ENCODE measurements at places on chromosomes 5 and 9.

- no peak for DNase-seq
Observed at GRCh38 chr5:178383919-178384815, 151.6 kb upstream of the PHYKPL start.

DNA sequence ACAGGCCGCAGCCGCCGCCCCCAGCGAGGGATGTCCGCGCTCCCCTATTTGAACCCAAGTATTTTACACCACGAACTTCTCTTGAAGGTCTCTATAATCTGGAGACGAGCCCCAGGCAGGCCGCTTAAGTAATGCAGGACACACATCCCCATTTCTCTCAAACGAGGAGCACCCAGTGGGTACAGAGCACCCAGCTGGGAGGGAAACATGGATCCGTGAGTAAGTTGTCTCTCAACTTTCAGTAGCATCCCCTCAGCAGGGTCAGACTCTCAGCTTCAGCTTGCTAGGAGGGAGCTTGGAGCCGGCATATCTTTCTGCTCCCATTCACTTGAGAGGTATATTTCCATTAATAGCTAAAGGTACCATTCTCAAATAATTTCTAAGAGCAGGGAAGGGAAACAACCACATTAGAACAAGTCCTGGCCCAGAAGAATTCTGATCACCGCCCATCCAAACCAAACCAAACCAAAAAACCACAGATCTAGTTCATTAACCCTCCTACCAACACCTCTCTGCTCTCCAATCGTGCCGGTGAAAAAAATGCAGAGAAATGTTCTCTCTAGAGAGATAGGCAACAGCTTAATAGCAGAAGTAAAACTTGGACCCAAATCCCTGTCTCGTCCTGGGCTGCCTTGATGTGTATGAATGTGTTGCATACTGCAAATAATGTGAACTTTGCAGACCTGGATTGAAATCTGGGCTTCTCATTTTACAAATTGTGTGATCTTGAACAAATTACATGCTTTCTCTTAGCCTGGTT, 910 bp downstream of the TDRD7 start:
- DNase-seq, result no peak

DNA sequence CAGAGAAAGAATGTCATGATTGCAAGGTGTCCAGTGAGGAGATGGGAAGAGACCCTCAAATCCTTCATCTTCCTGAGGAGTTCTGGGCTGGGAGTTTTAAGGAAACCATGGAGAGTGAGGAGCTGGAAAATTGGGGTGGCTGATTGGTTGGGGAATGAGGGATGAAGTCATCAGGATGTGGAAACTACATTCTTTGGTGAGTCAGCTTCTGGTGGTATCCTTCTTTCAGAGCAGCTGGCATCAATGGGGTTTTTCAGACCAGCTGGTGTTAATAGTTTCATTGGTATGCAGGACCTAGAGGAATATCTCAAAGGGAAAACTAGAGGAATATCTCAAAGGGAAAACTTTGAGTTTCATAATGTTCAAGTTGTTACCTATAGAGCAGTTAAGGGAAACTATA, 45.2 kb downstream of the RNF180 start:
- DNase-seq, result peak; percentile 49

DNA sequence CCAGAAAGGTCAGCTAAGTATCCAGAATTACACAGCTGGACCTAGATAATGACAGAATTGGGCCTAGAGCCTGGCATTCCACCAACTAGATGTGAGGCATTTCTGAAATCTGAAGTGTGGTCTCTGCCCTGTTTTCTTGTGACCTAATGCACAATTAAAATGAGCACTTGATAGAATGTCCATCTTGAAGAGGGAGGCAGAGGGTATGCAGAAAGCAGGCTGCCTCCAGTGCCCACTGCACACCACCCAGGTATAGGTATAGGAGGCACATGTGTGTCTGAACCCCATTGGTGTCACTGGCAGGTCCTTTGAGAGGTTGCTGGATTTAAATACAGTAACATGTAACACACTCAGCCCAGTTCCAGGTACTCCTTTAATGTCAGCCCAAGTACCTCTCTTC, 2.4 kb downstream of the MTAP start:
- no peak for DNase-seq

- peak; percentile 19 for DNase-seq
Observed at GRCh38 chr9:99000476-99001395, 57.0 kb downstream of the COL15A1 start.

DNA sequence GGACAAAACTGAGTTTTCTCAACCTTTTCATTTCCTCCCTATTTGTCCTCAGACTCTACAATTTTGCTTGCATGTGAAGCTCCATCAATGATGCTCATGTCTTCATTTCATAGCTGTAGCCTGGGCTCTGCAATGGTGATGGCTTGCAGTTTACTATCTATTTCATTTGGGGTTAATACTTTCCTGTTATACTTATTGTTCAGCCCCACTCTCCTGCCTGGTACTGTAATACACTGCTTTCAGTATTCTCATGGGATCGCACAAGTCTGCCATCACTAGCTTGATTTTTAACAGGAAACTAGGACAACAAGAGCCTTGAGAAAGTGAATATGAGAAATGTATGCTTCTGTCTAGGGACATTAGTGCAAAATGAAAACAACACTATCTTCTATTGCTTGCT, 84.2 kb upstream of the SEMA6A start:
- DNase-seq, result no peak

All from AG09319 (cell line).